ENCODE measurements at places on chromosomes 11 and 22. TPM values are rescaled to one million over a fixed set of nuclear protein-coding genes. Genes with fewer than 3 reads are reported as not detected.

Gene LMO2
- 0.83 TPM for total RNA-seq

Gene SRSF8
- 16.2 TPM for total RNA-seq

Gene RBMXL2
- total RNA-seq = not detected

Gene LRRC4C
- not detected for total RNA-seq

Gene SLC29A2
- total RNA-seq = not detected

Gene KRTAP5-9
- not detected for total RNA-seq

Gene FIBIN
- total RNA-seq = 0.98 TPM

Gene GAB4
- total RNA-seq = not detected

Gene NXPE2
- 0.13 TPM for total RNA-seq

Gene TSKU
- 22.6 TPM for total RNA-seq

Gene ACR
- not detected for total RNA-seq
